ENCODE measurements at places on chromosomes 1 and 21. TPM values are rescaled to one million over a fixed set of nuclear protein-coding genes. Genes with fewer than 3 reads are reported as not detected.

DNA sequence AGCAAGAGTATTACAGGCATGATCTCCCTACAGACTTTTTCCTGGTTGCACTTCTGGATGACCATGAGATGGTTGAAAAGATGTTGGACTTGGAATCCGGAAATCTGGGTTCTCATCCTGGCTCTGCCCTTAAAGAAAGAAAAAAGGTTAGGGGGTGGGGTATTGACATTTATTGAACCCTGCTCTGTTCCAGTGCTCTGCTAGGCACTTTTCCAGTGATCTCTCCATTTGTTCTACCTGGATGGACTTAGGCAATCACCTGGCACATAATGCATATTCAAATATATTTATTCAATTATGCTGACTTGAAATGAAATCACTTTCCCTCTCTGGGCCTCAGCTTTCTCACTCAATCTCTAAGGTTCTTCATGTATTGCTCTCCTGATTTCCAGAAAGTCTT is 101.0 kb upstream of the NFIA start:
- no peak for DNase-seq

The ANGPTL1 gene
- 18.4 TPM for polyA plus RNA-seq

- no peak for DNase-seq
Measured at GRCh38 chr1:4061521-4062031, 161.5 kb upstream of the C1orf174 start.

The HJV gene
- 7.7 TPM for polyA plus RNA-seq

The NUDT4B gene
- polyA plus RNA-seq, result 7.0 TPM

DNA sequence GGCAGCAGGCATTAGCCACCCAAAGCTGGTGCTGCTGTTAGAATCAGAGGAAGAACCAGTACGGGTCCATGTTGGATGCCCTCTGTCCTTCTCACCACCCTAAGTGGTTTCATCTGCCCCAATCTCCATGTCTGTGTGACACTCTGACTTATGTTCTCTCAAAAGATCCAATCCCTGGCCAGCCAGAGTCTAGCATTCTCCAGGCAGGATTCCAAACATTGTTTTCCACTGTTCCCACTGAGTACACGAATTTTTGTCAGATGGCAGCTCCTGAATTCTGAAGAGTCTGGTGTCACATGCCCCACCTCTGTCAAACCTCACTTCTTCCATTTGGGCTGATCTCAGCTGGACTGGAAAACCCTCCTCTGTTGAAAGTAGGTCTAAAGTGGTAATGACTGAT is 166.0 kb downstream of the DISC1 start:
- DNase-seq, result no peak

- no peak for DNase-seq
Measured at GRCh38 chr1:42177541-42177981, 13.0 kb upstream of the GUCA2A start.

The HPCAL4 gene
- polyA plus RNA-seq, result 17.3 TPM

GRCh38 chr1:110380672-110381283 is 10.0 kb downstream of the SLC16A4 start:
- no peak for DNase-seq

- DNase-seq, result no peak
Measured at GRCh38 chr1:111214884-111215283, 12.6 kb upstream of the CHI3L2 start.

- no peak for DNase-seq
Measured at GRCh38 chr1:206075786-206076755, 23.1 kb downstream of the RHEX start.

GRCh38 chr21:43339668-43340067 is 87.3 kb downstream of the SIK1 start:
- no peak for DNase-seq

- DNase-seq, result peak; percentile 82
Measured at GRCh38 chr1:234608025-234608910, 1.7 kb downstream of the IRF2BP2 start.

GRCh38 chr1:52237430-52237829 is 95.5 kb downstream of the ZFYVE9 start:
- DNase-seq, result no peak

GRCh38 chr1:160667896-160668295 is 21.1 kb upstream of the SLAMF1 start:
- DNase-seq, result no peak

DNA sequence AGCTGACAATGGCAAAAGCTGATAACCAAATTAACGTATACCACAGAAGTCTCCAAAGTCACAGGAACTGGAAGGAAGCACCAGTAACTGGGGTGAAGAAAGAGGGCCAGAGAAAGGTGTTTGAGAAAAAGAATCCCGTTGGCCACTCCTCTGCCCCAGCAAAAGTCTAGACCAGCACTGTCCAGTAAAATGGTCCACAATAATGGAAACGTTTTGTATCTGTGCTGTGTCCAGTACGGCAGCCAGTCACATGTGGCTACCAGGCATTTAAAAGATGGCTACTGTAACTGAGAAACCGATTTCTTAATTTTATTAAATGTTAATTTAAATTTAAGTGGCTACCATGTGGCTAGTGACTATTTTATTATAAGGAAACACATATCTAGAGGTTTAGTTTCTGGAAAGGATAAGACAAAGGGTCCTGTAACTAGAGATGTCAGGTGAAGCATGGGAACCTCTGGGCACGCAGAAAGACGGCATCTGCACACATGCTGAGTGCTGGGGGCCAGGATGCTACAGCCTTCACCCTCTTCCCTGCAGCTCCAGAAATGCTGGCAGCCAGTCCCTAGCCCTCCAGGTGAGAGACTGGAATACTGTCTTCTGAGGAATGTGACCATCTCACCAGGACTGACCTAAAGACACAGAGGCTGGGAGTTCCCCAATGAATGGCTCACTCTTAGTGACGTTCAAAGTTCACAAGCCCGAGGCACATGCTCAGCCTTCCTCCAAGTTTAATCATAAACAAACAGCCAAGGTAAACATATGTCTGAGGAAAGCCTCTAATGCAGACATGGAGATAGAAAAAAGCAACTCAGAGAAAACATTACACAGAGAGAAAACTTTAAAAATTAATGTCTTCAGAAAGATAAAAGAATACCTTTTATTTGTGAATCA is 50.7 kb downstream of the JAK1 start:
- peak; percentile 33 for DNase-seq

- no peak for DNase-seq
Measured at GRCh38 chr1:224851848-224852261, 77.6 kb upstream of the DNAH14 start.

The ASCL5 gene
- polyA plus RNA-seq, result not detected

DNA sequence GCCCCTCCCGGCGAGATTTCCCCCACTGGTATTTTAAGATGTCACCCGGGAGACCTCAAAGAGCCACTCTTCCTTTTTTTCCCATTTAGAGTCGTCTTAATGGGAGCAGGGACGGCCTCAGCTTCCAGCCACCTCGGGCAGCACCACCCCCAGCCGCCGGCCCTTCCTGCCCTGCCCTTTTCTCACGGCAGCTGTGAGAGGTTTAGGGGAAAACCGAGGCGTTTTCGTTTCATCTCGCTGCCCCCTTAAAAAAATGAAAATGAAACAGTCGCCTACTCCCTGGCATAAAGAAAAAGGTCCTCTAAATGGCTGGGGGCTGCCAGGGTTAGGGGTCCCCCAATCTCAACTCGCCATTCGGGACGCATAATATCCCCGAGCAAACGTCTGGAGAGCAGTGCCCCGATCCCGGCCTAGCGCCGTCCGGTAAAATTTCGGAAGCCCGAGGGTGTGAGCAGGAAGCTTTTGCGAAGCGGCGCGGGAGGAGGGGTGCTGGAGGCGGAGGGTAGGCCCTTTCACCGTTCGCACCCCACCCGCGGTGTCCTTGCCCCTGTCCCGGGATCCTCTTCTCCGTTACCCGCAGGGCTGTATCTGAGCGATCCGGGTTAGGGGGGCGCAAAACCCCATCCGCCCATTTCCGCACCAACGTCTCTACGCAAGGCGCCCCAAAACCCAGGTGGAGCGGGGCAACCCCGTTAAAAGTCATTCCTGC is 1.2 kb downstream of the RUNX3 start:
- DNase-seq, result no peak

The CA6 gene
- not detected for polyA plus RNA-seq

The SKI gene
- polyA plus RNA-seq, result 40.2 TPM

- no peak for DNase-seq
Measured at GRCh38 chr1:30768830-30769718, 11.5 kb upstream of the LAPTM5 start.

GRCh38 chr1:164466429-164466828 is 92.6 kb upstream of the PBX1 start:
- DNase-seq, result no peak

The ACOT7 gene
- polyA plus RNA-seq, result 72.8 TPM

DNA sequence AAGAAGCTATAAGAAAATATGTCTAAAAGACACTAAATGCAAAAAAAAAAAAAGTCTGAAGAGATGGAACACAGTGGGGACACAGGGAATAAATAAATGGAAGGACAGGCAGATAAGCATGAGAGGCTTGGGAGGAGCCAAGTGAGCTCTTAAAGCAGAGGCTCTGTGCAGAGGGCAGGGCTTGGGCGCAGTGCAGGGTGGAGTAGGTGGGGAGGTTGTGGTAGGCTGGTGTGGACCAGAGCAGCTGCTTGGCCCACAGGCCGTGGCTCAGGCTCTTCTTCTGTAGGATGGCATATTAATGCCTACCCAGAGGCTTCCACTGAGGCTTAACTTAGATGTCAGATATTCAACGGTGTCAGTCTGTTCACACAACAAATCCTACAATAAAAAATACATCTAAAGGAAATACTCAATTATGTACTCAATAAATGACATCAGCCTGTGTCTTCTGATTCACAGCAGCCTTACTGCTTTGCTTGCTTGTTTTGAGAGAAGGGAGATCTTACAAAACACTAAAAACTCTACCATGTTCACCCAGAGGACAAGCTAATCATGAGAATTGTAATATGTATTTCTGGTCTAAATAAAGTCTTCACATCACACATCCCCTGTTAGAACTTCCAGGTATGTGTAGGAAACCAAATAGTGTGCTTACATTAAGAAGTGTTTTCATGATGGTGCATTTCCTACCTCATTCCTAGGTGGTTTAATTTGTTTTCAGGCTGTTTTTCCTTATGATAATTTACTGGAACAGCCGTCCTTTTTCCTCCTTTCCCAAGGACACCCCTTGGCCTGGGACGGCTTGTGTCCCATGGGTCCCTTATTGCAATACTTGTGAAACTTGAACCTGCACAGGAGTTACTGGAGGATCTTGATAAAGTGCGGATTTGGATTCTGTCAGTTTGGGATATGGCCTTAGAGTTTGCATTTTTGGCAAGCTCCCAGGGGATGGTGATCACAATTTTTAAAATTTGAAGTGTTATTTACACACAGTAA is 24.9 kb downstream of the DIP2A start:
- no peak for DNase-seq

DNA sequence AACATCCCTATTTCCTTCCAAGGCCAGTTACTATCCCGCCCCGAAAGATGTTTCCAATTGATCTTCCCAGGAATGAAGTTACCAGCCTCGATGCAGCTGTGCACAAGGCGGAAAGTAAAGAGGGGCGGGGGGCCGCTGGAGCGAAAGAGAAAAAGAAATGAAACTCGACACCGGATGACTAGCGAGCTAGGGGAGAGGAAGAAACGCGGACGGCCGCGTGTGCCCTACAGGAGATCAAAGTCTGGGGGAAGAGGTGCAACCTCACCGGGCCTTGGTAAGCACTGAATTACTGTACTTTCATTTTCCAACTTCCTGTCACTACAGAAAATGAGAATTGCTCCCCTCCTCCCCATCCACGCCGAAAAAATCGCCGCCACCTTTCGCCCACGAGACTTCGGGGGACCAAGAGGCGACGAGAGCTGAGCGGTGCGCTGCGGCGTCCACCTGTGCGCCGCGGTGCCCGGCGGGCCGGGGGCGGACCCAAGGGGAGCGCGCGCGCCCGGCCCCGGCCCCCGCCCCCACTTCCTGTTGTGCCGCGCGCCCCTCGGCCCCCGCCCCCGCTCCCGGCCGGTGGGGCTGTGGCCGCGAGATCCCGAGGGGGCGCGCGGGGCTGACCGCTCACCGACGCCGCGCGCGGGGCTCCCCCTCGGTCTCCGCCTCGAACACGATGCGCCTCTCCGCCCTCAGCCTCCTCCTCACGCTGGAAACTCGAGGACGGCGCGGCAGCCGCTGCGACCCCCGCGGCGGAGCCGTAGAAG is 622 bp downstream of the ELK4 start:
- peak; percentile 71 for DNase-seq

- DNase-seq, result no peak
Measured at GRCh38 chr1:209815931-209816341, 10.0 kb upstream of the IRF6 start.

DNA sequence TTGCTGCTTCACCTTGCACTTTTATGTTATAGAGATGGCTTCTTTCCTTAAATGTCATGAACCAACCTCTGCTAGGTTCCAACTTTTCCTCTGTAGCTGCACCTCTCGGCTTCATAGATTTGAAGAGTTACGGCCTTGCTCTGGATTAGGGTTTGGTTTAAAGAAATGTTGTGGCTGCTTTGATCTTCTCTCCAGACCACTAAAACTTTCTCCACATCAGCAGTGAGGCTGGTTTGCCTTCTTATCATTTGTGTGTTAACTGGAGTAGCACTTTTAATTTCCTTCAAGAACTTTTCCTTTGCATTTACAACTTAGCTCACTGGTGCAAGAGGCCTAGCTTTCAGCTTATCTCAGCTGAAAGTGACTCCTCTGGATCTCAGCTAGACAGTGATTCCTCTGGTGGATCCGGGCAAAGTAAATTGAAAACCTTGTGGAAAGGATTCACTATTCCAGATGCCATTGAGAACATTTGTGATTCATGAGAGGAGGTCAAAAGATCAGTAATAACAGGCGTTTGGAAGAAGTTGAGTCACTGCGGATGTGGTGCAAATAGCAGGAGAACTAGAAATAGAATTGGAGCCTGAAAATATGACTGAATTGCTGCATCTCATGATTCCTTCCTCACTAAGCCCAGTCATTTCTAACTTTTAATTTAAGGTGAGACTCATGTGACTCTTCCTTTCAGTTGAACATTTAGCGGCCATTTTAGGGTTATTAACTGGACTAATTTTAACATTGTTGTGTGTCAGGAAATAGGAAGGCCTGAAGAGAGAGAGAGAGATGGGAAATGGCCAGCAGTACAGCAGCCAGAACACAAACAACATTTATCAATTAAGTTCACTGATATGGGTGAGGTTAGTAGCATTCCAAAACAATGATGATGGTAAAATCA is 16.2 kb upstream of the RGS1 start:
- DNase-seq, result no peak

The OR2T35 gene
- polyA plus RNA-seq, result not detected

GRCh38 chr1:235105051-235106043 is 23.3 kb downstream of the TOMM20 start:
- DNase-seq, result no peak

DNA sequence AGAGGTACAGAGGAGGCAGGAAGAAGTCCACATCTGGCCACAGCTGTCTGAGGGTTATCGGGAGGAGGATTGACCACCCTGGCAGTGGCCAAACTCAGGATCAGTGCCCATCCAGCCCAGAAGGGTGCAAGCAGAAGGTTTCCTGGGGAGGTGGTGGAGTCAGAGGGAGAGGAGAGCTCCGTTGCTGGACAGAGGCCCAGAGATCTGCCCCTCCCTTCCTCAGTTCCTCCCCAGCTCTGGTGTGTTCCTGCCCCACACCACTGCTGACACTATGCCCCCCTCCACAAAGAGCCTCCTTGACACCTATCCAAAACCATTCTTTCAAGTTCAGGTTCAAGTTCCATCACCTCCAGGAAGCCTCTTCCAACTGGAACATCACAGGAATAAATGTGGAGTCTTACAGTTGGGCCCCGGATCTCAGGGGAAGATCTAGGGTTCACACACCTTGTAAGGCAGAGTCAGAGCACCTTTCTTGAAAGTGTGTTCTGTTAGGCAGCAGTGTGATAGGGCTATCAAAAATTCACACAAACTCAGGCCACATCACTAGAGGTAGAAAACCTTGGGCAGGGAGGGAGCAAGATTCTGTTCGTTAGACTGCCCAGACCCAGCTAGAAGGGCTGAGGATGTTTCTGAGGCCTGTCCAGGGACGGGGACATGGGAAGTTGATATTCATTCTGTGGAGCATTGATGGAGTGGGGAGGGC is 7.4 kb downstream of the LDLRAD1 start:
- DNase-seq, result no peak

The LCE1F gene
- polyA plus RNA-seq, result not detected
